Neural crest cell (in vitro differentiated cells): ENCODE measurements at places on chromosomes 1 and 21. TPM values are rescaled to one million over a fixed set of nuclear protein-coding genes. Genes with fewer than 3 reads are reported as not detected.

DNA sequence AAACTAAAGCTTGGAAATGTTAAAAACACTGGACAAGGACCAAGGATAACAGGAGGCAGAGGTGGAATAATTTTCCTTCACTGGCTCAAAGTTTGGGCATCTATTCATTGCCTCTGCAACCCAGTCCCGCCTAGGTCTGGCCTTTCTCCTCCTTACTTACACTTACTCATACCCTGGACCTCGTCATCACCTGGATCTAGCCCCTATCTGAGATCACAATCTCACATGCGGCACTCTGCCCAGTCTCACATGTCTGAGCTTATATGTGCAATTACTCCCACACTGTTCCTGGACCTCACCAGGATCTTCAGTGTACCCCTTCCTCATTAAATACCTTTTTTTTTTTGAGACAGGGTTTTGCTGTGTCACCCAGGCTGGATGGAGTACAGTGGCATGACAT, 37.6 kb downstream of the NVL start:
- no peak for DNase-seq

The AMY1A gene
- not detected in 2 replicates for total RNA-seq

DNA sequence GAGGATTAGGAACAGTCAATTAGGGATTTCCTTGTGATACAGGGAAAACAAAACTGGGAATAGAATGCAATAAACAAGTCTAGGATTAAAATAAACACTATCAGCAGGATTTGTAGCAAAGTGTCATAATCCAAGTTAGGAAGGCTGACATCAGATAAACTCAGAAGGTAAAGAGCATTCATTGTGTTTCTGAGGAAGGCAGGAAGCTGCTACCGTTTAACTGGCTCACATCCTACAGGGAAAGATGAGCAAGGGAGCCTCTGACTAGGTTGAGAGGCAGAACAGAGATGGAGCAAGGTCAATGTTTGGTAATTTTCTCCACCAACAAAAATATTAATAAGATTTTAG, 124.7 kb downstream of the POU2F1 start:
- no peak for DNase-seq

DNA sequence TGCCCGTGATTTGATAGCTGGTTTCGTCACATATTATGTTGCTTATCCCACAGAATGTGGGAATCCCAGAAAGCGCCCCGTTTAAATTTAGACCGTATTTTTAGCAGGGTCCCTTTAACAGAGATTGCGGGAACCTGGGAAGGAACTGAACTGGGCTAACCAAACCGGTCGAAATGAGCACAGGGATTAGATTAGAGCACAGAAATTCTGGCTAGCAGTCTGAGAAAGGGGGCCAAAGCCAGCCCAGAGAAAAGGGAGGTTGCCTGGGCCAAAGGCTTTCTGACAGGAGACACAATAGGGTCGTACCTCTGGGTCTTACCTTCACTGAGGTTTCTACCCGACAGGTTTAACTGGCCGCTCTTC, 327 bp downstream of the LRRC40 start:
- no peak for DNase-seq

GRCh38 chr1:11237356-11237755, 25.0 kb downstream of the MTOR start:
- DNase-seq: no peak

The FMN2 gene
- total RNA-seq: 13.2 and 16.6 TPM in 2 replicates

The JAM2 gene
- total RNA-seq: 26.2 and 29.7 TPM in 2 replicates

- peak; percentile 3 for DNase-seq
Measured at GRCh38 chr1:232110281-232111090, 483.9 kb downstream of the DISC1 start.

The CLCA4 gene
- not detected in 2 replicates for total RNA-seq

- no peak for DNase-seq
Measured at GRCh38 chr1:182644886-182645285, 39.5 kb downstream of the RGS8 start.

- DNase-seq: no peak
Measured at GRCh38 chr21:21162786-21163185, 164.6 kb downstream of the NCAM2 start.
